ENCODE measurements at places on chromosomes 3 and 15.

GRCh38 chr15:89556413-89557262 is 18.6 kb upstream of the TICRR start:
- peak; percentile 37 for DNase-seq

DNA sequence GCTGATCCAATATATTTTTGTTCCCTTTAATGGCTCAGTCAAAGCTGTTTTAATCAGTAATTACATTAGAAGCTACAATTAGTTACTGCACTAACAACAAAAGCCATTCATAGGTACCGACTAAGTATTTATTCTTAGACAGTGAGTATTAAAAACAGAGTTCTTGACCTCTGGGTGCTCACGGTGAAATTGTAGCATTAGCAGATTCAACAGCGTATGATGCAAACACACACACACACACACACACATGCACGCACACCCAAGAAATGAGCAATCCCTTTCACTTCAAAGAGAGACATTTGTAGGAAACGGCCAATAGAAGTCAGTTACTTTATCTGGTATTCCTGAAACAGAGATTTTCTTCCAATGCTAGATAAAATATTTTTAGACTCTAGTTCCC is 27.0 kb upstream of the MITF start:
- no peak for DNase-seq

DNA sequence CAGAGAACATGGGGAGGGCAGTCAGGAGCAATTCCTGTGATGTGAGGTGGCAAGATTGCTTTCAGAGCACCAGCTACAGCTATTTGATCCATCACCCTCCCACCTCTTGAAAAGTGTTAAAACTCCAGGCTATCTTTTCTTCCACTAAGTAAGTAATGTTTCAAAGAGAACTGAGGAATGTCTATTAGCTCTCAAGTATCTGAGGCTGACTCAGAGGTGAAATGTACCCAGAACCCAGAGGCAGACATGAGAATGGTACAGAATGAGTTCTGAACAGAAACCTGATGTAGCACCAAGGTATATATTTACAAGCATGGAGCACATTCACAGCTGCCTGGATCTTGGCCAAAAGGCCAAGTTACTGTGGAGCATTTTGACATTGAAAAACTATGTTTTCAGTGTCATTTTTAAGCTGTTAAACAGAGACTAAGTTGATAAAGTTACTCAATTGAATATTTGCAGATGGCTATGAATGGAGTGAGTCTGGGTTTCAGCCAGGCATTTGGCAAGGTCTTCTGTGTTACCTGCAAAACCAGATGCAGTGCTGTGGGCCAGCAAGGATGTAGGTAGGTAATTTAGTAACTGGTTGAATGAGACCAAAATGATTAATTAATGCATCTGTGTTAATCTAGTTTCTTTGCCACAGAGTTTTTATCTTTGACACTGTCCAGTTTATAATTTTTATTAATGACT is 227.7 kb upstream of the CD96 start:
- DNase-seq, result no peak

DNA sequence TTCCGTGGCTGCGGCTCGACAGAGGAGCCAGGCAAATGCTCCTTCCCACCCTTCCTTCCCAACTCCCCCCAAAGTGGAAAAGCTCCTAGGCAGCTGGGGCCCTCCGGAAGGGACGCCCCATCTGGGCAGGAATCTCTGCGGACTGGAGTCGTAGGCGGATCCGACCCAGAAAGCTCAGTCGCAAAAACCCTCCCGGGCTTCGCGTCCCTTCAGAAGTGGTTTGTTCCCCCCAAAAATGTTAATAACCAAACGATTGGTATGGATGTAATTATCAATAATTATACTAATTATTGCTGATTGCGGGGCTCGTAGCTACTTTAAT is 3.8 kb downstream of the RNU6-1 start:
- no peak for DNase-seq

DNA sequence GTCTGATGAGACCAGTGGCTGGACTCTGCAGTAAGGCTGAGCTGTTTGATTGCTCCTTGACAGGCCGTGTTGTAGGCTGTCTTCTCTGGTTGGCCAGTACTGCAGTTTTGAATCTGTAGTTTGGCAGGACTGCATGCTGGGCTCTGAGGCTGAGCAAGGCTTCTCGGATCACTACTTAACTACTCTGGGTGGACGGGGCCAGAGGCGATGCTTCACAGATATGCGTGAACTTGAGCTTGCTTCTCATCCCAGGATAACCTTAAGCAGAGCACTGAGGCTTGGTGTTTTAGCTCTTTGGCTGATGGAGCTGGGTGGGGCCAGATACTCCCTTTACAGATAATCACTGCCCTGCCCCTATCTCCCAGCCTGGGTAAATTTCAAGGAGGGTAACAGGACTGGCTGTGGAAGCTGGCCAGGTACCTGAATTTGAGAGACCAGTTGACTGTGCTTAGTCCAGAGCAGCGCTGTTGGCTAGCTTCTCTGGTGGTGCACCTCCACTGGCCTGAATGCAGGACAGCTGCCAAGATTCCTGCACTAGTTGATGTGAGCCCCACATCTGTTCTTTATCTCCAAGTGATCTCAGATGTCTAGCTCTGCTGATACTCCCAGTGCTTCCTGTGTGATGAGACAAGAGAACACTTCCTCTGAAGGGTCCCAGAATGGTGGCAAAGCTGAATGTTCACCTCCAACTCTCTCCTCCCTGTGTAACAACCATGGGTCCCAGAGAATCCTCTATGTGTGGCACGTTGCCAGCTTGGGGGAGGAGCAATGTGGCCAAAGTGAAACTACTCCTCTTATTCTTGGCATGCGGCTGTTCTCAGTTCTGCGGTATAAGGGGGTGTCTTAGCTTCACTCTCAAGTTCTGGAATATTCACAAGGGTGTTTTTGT is 37.9 kb downstream of the RPL39L start:
- DNase-seq, result peak; percentile 69

GRCh38 chr3:124504332-124505059 is 225.8 kb upstream of the UMPS start:
- no peak for DNase-seq

DNA sequence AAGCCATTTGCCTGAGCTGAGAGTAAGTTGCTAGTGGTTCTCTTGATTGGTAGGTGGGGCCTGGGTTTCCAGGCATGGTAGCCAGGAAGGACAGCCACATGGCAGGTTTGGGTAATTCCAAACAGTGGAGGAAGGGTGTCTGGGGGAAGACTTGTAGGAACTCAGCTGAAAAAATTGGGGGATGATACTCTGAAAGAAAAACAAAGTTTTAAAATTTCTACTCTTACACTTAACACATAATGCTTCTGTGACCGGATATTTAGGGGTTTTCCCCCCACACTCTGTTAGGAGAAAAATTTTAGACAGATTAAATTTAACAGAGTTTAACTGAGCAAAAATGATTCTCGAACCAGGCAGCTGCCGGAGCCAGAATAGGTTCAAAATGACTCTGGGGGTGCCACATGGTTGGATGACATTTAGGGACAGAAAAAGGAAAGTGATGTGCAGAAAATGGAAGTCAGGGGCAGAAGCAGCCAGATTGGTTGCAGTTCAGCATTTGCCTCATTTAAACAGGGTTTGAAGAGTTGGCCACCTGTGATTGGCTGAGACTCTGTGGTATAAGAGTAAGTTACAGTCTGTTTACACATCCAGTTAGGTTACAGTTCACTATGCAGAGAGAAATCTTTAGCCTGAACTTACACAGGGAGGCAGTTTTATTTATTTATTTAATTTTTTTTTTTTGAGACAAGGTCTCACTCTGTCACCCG is 8.1 kb downstream of the B2M start:
- peak; percentile 85 for DNase-seq

DNA sequence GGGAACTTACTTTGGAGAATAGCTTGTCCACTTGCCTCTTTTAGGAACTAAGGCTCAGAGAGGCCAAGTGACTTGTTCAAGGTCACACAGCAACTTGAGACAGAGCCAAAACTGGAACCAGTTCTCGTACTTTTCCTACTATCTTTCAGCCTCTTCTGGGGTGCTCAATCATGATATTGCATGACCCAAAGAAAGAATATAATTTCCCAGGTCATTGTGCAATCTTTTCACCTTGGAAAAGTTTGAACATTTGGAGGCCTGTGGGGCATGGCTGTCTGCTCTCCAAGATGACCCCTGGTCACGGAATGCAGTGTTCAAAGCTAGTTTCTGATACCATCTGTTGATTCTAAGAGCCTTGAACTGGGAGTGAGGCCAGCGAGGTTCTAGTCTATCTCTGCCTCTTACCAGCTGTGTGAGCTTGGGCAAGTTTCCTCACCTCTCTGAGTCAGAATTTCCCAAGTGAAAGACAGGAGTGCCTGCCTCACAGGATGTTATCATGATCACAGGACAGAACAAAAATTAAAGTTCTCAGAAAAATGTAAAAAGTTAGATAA is 89.7 kb downstream of the BDH1 start:
- DNase-seq, result no peak

GRCh38 chr15:101010781-101011180 is 91.6 kb downstream of the LRRK1 start:
- no peak for DNase-seq

GRCh38 chr3:8780279-8780678 is 10.9 kb upstream of the OXTR start:
- DNase-seq, result no peak

DNA sequence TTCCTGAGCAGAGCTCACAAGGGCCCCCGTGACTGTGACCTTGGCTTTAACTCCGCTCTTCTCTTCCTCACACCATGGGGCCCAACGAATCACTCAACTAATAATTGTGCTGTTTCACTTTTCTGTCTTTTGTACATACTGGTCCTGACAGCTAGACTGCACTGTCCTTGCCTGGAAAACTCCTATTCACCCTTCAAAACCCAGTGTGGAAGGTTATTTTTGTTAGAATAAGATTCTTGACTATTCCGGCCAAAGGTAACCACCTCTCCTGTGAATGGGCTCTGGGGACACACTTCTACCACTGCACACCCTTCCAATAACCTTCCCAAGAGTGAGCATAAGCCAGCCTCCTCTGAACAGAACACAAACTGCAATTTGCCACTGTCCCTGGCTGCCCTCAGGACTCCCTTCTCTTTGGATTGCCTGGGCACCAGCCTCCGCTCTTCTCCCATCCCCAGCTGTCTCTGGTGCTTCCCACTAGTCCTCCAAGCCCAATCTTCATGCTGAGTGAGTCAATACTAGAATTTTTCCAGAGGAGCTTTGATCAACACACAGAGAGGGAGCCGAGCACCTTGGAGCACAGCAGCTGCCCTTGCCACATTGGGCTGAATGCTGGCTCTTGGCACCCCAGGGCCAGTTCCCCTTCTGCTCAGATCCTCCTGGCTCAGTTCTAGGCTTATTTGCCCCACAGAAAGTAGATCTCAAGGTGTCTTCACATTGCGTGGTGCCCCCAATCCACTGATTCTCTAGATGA is 2.1 kb downstream of the SCN5A start:
- DNase-seq, result no peak

DNA sequence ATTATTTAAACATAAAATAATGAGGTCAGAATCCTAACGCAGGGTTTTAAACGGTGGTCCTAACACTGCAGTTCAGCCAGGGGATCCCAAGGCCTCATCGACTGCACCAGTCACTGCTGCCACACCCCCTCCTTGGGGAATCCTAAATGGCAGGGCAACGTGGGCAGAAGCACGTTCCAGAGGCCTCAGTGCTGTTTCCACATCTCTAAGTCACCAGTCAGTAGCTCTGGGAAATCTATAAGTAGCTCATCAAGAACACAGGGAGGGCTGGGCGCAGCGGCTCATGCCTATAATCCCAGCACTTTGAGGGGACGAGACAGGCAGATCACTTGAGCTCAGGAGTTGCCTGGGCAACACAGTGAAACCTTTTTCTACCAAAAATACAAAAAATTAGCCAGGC is 47.5 kb downstream of the PRTG start:
- DNase-seq, result no peak

GRCh38 chr3:52385157-52385556 is 59.7 kb downstream of the SEMA3G start:
- no peak for DNase-seq

GRCh38 chr3:158110658-158111018 is 749 bp downstream of the RSRC1 start:
- DNase-seq, result no peak

- DNase-seq, result no peak
Observed at GRCh38 chr3:131546441-131546840, 43.7 kb upstream of the MRPL3 start.

DNA sequence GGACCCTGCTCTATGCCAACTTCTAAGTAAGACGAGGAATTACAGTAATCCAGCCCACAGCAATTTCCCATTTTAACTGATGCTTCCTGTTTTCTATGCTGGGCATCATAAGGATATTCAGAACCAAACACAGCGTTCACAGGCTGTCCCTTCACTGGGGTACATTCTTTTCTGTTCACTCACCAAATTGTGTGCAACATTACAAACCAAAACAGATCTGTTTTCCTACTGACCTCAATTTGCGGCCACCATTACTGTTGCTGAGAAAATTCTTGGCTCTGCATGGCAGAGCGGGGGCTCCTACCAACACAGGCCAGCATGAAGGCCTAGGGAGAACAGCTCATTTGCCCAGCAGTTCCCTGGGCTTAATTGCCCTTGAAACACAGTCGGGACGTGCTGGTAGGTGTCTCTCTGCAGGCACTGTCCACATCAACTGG is 76.5 kb downstream of the MYO1E start:
- DNase-seq, result no peak

- DNase-seq, result no peak
Observed at GRCh38 chr3:94083261-94083660, 20.4 kb downstream of the NSUN3 start.

GRCh38 chr3:155069729-155070128 is 10.4 kb upstream of the MME start:
- DNase-seq, result no peak

DNA sequence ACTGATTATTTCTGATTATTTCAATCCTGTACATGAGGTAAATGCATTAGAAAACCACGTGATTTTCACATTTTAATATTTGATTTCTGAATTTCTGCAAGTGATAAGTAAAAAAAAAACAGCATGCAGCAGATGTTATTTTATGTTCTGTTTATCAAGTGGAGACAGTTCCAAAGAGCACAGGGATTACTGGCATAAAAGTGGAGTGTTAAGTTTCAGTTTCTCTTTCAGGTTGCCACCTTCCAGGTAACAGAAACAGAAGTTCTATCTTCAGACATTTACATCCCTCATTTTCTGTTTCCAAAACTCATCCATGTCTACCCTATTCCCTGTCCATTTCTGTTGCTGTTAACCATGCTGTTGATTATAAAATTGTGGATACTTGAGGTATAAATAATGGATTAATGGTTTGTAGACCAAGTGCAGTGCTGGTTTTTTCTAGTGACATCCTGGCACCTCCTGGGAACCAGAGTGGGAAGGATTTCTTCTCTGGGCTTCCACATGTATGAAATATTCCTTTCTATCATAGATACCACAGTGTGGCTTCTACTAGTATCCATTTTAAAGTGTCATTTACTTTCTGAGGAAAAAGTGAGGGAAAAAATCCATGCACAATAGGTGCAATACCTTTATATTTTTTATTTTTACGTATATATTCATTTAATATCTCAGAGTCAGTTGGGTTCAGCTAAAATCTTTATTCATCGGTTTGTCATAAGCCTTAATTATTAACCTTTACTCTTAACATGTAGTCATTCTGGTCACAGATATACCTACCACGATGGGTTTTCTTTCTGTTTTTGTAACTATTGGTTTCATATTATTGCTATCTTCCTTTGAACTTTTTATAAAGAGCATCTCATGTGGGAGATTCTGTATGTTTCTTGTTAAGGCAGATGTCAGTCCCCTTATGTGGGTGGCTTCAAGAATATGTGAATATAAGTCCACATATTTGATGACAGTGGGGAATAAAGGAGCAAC is 1010.0 kb downstream of the SQOR start:
- no peak for DNase-seq

GRCh38 chr15:57064033-57064432 is 145.6 kb downstream of the TCF12 start:
- DNase-seq, result no peak

All from CD4-positive, alpha-beta T cell treated with Interleukin-21 for 1 hour (primary cell).